ENCODE measurements at places on chromosomes 2 and 18. TPM values are rescaled to one million over a fixed set of nuclear protein-coding genes. Genes with fewer than 3 reads are reported as not detected.

- H3K4me1 ChIP-seq, result peaks cover 36% of the 10 kb centered on the region
- no peak overlapping the region for H3K4me3 ChIP-seq
- peaks cover 2% of the 10 kb centered on the region for H3K36me3 ChIP-seq
- DNase-seq, result no peak
- no peaks in the 10 kb centered on the region for H3K27me3 ChIP-seq
These were observed 88.1 kb downstream of the EPB41L3 start for GRCh38 chr18:5455674-5456073.

- no peak overlapping the region for H3K4me3 ChIP-seq
- no peak overlapping the region for H3K27ac ChIP-seq
- no peak for DNase-seq
- H3K36me3 ChIP-seq, result peaks cover 2% of the 10 kb centered on the region
- peaks cover 4% of the 10 kb centered on the region for H3K4me1 ChIP-seq
These were observed 57.4 kb upstream of the LAPTM4A start for GRCh38 chr2:20108655-20109396.

PDE11A gene
- total RNA-seq, result 2.4 TPM

DNA sequence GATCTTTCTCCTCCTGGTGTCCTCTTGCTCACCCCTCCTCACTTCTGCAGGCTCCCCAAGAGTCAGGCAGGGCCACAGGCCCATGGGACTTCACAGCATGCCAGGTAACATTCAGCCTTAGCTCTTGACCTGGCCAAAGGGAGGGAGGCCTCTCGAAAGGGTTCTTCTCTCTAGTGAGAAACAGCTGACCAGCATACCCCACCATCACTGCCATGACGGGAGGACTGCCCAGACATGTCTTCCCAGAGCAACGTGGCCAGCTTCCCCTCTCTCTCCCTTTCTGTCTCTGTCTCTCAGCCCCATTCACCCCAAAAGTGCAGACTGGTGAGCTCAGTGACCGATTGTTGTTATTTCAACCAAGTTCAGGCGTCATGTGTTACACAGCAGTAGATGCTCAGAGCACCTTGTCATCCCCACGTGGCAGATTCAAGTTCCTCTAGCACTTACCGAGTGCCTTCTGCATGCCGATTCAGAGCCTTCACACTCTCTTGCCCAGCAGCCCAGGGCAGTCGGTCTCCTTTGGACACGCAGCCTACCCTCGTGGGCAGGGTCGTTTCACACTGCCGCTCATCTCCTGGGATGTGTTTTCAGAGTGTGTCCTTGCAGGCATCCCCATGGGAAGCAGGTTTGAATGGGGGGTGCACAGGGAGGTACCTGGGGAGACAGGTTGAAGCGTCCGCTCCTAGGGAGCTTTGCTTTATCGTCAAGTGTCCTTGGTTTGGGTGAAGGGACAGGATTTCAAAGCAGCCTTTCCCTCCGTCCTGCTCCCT, 259.9 kb downstream of the NDUFA10 start:
- peaks cover 9% of the 10 kb centered on the region for H3K27me3 ChIP-seq
- H3K27ac ChIP-seq, result no peak overlapping the region
- H3K36me3 ChIP-seq, result peaks cover 1% of the 10 kb centered on the region
- peaks cover 3% of the 10 kb centered on the region for H3K4me1 ChIP-seq

DNA sequence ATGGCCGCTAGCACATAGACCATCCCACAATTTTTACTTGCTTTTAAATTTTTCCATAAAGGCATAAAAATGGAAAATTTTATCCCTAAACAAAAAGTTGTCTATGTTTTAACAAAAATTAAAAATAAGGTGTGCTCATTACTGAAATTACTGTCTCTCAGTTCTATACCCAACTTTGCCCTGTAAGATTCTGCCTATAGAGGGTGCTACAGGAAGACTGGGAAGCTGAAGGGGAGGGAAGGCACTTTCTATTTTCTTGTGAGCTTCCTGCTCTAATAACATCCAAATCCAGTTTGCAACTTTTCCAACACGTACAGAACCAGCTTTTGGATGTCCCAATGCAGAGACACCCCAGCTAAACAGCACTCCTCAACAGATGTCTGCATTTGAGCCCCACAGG, 666.9 kb downstream of the PLCL1 start:
- DNase-seq, result no peak
- H3K27ac ChIP-seq, result no peak overlapping the region
- no peaks in the 10 kb centered on the region for H3K4me1 ChIP-seq
- peaks cover 3% of the 10 kb centered on the region for H3K27me3 ChIP-seq

GRCh38 chr2:160220026-160220425, 20.0 kb upstream of the ITGB6 start:
- H3K36me3 ChIP-seq, result peaks cover 3% of the 10 kb centered on the region
- H3K27ac ChIP-seq, result peak overlapping the region; percentile 37
- DNase-seq, result no peak
- H3K27me3 ChIP-seq, result no peaks in the 10 kb centered on the region

DNA sequence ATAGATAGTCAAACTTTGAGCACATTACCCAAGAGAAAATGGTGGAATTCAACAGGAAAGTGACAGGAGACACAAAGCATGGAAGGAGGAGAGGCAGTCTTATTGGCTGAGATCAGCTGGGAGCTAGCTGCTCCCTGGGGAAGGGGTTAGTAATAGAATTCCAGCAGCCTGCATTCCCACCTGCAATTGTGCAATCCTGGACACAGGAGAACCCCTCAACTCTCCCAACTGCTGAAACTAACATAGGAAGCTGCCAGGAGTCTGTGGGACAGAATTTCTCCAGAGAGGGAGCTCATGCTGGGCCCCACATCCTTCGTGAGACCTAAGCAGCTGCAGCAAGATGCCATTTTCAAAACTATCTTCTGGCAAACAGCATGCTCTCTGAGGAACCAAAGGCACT, 69.8 kb upstream of the ACVR1C start:
- peaks cover 27% of the 10 kb centered on the region for H3K36me3 ChIP-seq
- no peaks in the 10 kb centered on the region for H3K27me3 ChIP-seq
- peaks cover 2% of the 10 kb centered on the region for H3K4me1 ChIP-seq
- H3K27ac ChIP-seq, result no peak overlapping the region
- no peak overlapping the region for H3K4me3 ChIP-seq

- peak overlapping the region; percentile 38 for H3K4me3 ChIP-seq
- no peak for DNase-seq
- no peaks in the 10 kb centered on the region for H3K27me3 ChIP-seq
- peaks cover 8% of the 10 kb centered on the region for H3K36me3 ChIP-seq
- H3K4me1 ChIP-seq, result peaks cover 12% of the 10 kb centered on the region
These were observed 76.5 kb downstream of the STRN start for GRCh38 chr2:36889795-36890194.

ANKRD30BL gene
- not detected for total RNA-seq

LDAH gene
- total RNA-seq, result 18.1 TPM

KIAA1328 gene
- total RNA-seq, result 6.3 TPM

DNA sequence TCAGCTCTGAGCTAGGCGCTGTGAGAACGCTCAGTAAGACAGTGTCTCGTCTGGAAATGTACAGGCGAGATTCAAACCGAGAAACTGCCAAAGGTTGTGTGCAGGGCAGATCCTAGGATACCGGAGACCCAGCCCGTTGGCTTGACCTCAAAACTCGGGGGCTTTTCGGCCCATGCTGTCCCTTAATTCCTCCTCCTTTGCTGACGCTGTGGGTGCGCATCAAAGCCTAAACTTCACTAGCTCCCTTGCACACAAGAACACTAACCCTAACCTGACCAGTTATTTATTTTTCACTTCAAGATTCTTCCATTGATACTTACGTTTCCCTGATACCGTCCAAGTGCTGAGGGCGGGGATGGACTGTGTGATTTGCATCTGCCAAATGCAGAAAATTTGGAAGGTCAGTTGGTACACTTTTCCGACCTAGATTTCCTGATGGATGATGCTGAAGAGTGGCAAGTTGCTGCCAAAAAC, 1.0 kb upstream of the AAK1 start:
- H3K4me1 ChIP-seq, result peaks cover 43% of the 10 kb centered on the region
- DNase-seq, result no peak
- H3K4me3 ChIP-seq, result peak overlapping the region; percentile 91
- H3K27ac ChIP-seq, result peak overlapping the region; percentile 98

GRCh38 chr2:6748406-6749067, 117.2 kb downstream of the CMPK2 start:
- no peak overlapping the region for H3K27ac ChIP-seq
- H3K4me3 ChIP-seq, result no peak overlapping the region
- DNase-seq, result no peak

DNA sequence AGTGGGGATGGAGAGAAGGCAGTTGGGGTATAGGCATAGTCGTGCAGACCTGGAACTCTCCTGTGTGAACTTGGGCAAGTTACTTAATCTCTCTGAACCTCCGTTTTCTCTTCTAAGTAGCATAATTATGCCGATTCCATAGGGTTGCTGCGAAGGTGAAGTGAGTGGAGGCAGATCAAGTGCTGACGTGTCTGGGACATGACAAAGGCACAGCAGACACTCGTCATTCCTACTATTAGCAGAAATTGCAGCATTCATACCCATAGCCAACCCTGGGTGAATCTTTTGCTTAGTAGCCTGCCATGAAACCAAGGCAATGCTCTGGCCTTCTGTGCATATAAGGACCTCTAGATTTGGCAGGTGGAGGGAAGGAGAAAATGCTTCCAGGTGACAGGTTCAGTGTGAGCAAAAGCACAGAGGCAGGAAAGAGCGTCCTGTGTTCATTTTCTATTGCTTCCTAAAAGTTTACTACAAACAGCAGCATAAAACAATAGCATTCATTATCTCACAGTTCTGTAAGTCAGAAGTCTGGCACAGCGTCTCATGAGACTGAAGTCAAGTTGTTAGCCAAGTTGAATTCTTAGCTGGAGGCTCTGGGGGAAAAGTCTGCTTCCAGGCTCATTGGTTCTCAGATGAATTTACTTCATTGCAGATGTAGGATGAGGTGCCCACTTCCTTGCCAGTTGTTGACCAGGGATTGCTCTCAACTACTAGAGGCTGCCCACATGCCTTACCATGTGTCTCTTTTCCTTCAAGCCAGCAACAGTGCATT, 77.8 kb downstream of the CTIF start:
- H3K4me3 ChIP-seq, result no peak overlapping the region
- peaks cover 12% of the 10 kb centered on the region for H3K36me3 ChIP-seq
- peaks cover 80% of the 10 kb centered on the region for H3K4me1 ChIP-seq
- peak overlapping the region; percentile 70 for H3K27ac ChIP-seq

DNA sequence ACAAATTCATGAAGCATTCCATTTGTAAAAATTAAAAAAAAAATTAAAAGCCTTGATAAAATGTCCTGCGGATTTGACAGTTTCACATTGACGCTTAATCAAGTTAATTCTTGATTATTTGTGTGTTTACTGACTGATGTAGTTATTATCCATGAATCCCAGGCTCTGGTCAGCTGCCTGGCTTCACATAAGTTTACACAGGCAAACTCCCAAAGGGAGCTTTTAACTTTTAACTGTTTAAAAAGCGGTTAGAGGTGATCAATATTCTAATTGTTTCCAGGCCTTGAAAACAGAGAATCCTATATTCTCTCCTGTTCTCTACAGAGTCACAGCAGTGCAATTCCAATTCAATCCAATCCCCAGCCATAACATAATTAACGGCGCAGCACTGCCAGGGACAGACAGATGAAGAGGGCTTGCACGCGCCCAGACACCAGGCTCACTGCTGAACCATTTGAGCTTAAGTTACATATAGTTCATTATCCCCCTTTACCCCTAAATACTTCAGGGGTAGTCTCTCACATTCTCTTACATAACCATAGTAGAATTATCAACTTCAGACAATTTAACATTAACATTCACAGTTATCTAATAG, 47.5 kb downstream of the ATP8B1 start:
- peaks cover 39% of the 10 kb centered on the region for H3K4me1 ChIP-seq
- DNase-seq, result no peak
- no peak overlapping the region for H3K4me3 ChIP-seq
- peaks cover 21% of the 10 kb centered on the region for H3K36me3 ChIP-seq

DNA sequence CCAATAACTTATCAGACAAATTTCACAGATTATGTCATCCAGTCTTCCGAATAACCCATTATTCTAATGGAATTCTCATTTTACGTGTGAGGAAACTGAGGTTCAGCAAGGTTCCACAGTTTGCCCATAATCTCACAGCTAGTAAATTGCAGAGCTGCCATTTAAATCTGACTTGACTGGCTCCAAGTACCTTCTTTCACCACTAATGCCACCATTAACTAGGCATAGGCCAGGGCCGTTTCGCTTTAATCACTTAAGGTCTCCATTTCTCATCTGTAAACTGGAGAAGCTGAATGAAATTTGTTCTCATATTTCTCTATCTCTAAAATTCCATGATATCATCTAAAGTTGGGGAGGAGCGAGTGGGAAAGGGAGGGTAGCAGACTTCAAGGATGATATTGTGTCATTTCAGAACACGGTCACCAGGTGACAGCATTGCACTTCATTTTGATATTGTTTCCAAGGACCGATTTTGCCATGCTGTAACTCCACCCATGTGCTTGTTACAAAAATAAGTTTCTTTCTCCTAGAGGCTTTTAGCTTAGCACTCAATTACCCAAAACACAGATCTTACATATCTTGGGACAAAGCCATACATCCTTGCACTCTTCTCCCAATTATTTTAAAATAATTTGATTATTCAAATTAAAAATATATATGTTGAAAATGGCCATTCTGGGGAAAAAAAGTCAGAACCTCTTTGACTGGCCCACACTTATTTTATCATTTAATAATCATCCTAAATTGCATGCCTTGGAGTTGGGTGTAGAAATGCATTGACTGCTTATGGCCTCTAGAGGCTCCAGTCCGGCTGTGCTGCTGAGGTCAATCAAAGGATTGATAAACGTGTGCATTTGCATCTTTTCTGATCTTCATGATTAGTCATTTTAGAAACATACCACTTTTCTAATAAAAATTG, 123.8 kb downstream of the AKAIN1 start:
- no peaks in the 10 kb centered on the region for H3K36me3 ChIP-seq
- DNase-seq, result no peak
- peaks cover 9% of the 10 kb centered on the region for H3K27me3 ChIP-seq
- no peak overlapping the region for H3K27ac ChIP-seq

DNA sequence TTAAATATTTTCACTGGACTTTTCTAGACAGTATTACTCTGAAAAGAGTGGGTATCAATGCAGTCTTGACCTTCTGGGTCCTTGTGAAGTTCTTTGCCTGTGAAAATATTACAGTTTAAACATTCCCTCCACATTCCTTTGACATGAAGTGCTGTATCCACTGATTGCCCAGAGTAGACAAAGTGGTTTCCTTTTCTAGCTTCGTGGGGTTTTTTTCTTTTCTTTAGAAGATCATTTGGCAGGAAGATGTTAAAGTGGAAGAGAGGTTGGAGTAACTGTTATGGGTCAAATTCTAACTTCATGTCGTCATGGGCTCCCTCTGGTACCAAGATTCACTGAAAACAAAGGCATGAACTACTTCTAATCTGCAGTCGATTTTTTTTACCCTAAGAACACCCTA, 496.9 kb downstream of the EPHA4 start:
- no peaks in the 10 kb centered on the region for H3K27me3 ChIP-seq
- DNase-seq, result no peak
- peaks cover 25% of the 10 kb centered on the region for H3K4me1 ChIP-seq

ECEL1 gene
- total RNA-seq, result 0.12 TPM
